ENCODE measurements at places on chromosomes 3 and 15.

DNA sequence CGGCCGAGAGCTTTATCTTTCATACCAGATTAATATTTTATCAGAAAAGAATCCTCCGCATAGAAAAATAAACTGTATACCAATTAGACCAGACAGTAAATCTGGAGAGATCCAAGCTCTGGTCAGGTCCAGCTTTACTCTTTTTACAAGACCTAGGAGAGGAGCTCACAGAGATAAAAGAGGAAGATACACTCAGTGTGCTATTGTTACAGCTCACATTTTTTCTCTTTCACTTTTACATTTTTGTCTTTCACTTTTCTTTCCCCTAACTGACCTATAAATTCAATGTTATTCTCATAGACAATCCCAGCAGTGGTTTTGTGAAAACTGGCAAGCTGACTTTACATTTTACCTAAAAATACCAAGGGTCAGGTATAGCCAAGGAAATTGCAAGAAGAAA is 55.8 kb downstream of the GUCA1C start:
- DNase-seq = no peak

DNA sequence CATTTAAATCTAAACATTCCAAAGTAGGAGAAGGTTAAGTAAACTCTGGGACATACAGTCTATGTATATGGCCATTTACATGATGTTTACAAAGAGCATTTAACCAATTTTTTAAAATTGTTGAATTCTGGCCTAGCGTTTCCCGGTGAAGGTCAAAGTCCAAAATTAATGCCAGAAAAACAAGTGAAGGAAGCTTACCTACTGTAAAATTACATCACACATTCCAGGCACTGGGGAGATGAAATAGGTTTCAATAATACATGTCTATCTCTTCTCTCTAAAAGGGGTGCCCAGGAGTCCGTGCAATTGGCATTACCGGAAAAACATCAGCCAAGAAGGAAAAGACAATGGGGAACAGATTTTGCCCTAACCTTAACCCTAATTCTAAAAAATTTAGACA is 358.8 kb downstream of the VPS13C start:
- no peak for DNase-seq

DNA sequence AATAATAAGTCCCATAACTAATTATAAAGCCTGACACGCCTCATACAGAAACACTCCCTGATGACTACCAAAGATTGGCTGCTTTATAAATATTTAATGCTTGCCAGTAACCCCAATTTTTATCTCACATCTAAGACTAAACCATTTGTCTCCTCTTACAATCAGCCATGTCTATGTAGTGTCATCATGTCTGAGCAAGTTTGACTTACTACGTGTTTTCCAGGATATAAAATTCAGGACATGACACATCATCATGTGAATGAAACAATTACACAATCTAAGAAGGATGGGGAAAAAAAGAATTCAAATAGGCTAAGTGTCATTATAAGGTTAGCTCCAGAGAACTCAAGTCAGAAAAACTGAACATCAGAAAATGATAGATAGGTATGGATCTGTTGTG is 208.7 kb downstream of the MECOM start:
- DNase-seq = no peak

- no peak for DNase-seq
These were observed 244.6 kb upstream of the CCDC54 start for GRCh38 chr3:107132674-107133073.

GRCh38 chr3:69563981-69564380 is 175.3 kb upstream of the MITF start:
- no peak for DNase-seq

GRCh38 chr3:169172535-169172934 is 491.0 kb downstream of the MECOM start:
- no peak for DNase-seq

DNA sequence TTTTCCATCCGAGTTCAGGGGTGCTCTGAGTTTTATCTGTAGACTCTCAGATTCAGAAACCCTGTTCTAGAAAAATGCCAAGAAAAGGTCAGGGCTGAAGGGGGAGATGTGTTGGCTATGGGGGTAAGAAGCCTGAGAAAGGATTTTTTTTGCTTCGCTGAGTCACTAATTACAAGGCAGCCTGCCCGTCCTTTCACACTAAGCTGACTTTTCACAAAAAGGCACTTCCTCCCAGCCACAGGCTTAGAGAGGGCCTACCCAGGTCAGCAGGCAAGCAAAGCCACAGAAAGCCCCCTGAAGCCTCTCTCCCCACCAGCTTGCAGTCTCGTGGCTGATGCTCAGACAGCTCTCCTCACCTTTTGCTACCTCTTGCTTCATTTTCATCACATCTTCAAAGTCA is 192.6 kb upstream of the PRICKLE2 start:
- DNase-seq = peak; percentile 96

- peak; percentile 61 for DNase-seq
These were observed 164.5 kb downstream of the TBC1D5 start for GRCh38 chr3:17577796-17578520.
